ENCODE measurements at places on chromosomes 7 and 10. TPM values are rescaled to one million over a fixed set of nuclear protein-coding genes. Genes with fewer than 3 reads are reported as not detected.

Gene TMEM140
- total RNA-seq = 32.7 TPM

Gene SMO
- total RNA-seq = 0.35 TPM

GRCh38 chr7:114083166-114084001 lies 164.6 kb upstream of the PPP1R3A start:
- no peak for DNase-seq

Gene PDK4
- total RNA-seq = not detected

DNA sequence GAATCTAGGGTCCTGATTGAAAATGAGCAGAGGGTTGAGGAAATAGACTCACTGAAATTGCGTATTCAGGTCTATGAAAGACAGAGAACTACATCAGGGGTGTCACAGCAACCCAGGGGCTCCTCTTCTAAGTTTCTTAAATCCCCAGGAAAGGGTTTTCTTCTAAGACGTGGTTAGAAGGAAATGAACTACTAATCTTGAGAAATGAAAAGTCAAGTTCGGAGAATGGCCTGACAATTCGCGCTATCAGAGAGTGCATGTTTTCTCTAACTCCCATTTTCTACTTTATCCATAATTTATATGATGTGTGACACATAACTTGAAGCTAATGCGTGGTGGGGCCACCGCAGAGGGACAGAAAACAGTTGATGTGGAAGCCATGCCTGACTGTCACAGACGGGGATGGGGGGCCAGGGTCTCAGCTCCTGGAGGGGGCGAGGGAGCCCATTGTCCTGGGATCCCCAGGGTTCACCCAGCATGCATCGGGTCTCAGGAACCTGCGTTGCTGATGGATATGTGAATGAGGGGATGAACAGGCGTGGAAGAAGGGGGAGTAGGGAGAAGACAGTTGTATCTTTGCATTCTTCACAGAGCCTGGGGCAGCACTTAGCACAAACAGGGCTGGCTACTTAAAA lies 86.3 kb downstream of the PTPRE start:
- no peak for DNase-seq

- DNase-seq = no peak
These were observed 145.1 kb downstream of the SEMA3D start for GRCh38 chr7:85041605-85042216.

DNA sequence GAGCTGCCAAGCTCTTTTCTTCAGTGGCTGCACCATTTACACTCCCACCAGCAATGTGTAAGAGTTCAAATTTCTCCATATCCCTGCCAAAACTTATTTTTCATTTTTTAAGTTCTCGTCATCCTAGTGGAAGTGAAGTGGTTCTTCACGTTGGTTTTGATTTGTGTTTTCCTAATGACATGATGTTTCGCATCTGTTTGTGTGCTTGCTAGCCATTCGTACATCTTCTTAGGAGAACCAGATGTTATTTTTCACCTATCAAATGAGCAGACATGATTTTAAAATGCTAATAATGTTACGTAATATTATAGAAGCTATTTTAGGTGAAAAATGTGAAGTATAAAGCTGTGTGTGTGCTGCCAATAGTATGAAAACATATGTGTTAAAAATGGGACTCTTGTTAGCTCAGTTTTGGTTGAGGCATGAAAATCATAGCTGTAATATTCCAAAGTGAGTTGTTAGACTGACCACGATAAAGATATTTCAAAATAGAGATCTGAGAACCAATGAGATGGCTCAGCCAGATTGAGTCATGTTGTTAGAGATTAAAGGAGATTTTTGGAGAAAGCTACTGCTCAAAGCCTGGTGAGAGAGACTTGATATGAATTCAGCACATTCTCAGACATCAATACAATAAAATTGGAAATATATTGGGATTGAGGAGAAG lies 25.9 kb upstream of the GALNT11 start:
- no peak for DNase-seq

DNA sequence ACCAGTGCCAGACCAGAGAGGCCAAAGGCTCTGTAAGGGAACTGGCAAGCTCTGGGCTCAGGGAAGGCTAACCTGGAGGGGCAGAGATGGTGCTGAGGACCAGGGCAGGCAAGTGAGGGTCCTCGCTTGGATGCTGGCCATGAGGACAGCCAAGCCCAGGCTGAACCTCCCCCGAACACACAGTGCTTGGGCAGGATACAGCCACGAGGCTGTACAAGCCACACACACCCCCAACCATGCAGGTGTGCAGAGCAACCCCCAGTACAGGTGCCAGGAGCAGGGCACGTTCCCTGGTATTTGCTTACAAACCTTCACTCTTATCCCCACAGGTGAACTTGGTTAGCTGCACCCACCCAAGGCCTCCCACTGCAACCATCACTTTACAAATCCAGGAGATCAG lies 185.7 kb downstream of the GRID1 start:
- no peak for DNase-seq

Gene PHKG1
- total RNA-seq = 5.5 TPM

Gene PON1
- 0.73 TPM for total RNA-seq

- no peak for DNase-seq
These were observed 47.2 kb downstream of the CAV1 start for GRCh38 chr7:116572036-116572435.

Gene PTN
- not detected for total RNA-seq

DNA sequence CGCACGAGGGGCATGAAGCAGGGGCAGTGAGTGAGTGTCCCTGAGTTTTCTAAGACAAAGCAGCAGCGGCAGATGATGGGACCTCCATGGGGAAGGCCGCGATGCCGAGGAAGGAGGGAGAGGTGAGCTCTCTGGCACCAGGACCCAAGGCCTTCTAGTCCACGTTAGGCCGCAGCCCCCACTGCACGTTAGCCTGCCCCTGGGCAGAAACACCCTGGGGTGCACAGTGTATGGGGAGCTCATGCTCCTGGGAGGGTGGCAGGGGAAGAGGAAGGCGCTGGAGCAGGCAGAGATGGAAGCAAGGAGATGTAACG lies 97.3 kb upstream of the IKZF1 start:
- no peak for DNase-seq

Gene GAD2
- not detected for total RNA-seq

Gene GSDME
- total RNA-seq = 0.43 TPM

Gene AMPH
- not detected for total RNA-seq

- DNase-seq = no peak
These were observed 203.9 kb upstream of the GLI3 start for GRCh38 chr7:42440951-42441350.

All from T-cell (primary cell).